ENCODE measurements at places on chromosomes 12 and 14. TPM values are rescaled to one million over a fixed set of nuclear protein-coding genes. Genes with fewer than 3 reads are reported as not detected.

TOMM20L gene
- total RNA-seq = not detected

TGM1 gene
- total RNA-seq = 6.5 TPM

CBLN3 gene
- total RNA-seq = 5.2 TPM

PTPN21 gene
- not detected for total RNA-seq

JAG2 gene
- total RNA-seq = 1.5 TPM

Data from activated CD4-positive, alpha-beta T cell treated with anti-CD3 and anti-CD28 coated beads, Interleukin-2, amount 10 ng/mL, durations not matched to agents 7 days and 5 days (primary cell).